Spinal cord (tissue), 10 donors: ENCODE measurements at places on chromosomes 2 and 18.

GRCh38 chr2:84878459-84878858 is 2.4 kb downstream of the TRABD2A start:
- DNase-seq = no peak

- no peak for DNase-seq
These were observed 75.2 kb downstream of the SOWAHC start for GRCh38 chr2:109689182-109689930.

- peak; percentile 76 for DNase-seq
These were observed 43.9 kb upstream of the RAB11FIP5 start for GRCh38 chr2:73156539-73157124.

- DNase-seq = no peak
These were observed 183.4 kb downstream of the MYO3B start for GRCh38 chr2:170361090-170361936.

GRCh38 chr2:156890529-156891148 is 366.9 kb upstream of the GALNT5 start:
- no peak for DNase-seq

DNA sequence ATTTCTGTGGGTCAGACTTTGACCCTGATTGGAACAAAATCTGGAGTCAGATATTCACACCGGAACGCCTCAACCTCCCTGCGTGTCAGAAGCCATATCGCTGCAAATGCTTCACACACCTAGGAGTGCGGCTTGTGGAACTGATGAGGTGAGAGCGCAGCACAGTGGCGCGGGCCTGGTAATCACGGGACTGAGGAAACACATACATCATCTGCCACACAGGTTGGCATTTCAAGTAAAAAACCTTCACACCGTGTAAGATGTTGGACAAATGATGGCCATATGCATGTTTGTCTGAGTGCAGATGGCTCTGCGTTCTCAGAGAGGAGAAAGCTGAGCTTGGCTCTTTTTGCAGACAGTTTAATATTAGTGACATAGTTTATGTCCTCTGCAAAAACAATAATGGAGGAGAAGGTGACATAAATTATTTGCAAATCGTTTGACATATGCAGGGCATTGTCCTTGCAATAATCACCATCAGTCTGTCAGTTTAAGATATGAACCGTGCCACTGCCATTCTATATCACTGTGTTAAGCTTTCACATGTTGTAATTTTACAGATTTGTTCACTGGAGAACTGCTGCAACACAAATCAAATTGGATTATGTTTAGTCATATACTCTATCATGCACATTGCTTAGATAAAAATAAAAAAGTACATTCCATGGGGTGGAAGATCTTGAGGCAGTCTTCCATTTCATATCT is 101.4 kb downstream of the MTX2 start:
- DNase-seq = no peak

DNA sequence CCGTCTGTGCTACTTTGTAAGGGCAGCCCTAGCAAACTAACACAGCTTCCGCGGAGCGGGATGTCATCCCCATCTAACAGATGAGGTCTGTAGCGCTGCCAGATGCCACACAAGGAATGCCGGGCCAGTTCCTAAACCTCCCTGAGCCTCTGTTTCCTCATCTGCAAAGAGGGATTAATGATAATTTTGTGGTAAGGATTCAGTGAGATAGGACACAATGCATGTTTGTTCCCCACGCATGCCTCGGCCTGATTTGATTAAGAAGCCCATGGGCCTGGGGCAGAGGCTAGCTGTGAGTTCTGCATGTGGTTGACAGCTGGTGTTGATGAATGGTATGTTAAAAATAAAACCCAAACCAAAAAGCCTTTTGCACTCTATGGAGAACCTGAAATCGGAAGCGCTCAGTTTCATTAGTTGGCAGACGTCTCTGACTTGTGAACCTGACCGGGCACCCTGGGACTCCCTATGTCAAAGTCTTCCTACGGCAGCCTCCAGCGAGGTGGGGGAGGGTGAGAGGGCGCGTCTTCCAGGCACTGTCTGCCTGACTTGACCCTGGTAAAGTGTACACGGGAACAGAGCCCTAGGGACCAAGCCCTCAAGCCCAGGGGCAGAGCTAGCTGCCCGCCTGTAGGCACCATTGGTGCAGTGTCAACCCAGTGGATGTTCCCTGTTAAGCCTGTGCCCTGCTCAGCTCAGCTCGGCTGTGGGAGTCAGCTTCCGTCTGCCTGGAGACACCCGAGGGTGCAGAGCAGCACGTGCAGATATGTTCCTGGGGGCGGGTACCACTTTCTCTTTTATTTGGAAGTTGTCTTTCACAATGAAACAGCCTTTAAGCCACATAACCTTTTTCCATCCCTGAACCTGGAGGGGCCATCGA is 14.8 kb upstream of the INHBB start:
- DNase-seq = no peak

DNA sequence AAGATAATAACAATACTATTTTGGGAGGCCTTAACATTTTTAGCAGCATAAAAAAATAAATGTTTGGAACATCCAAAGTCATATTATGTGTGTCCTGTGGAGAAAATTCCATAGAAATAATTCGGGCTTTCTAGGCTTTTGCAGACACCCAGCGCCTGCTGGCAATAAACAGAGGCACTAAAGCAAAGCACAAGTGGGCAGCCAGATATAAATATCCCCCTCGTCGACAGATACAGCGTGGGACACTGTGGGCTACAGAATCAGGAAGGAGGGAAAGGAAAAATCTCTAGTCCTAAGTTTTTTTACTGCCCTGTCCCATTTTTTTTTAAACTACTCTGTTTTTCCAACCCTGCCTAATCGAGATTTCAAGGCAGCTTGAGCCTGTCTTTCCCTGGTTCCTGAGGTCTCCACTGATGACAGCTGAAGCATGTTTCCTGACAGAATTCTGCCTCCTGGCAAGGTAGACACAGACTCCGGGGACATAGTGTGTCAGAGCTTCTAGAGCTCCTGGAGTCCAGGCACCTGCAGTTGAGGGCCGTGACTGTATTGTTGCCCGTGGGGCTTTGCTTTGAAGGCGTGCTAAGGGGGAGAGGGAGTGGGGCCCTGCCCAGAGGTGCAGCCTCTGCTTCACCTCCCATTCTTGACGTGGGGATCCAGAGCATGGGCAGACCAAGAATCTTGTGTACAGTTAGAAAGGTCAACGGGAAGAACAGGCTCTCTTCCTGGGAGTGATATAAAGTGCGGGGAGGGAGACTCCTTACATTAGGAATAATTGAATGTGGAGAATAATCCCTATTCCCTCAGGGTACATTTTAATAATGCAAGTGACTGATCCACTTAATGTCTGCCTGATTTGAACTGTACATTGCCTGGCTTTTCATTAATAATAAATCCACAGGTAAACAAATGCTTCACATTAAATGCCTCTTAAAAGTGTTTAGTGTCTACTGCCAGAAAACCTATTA is 232.3 kb downstream of the DCC start:
- no peak for DNase-seq
